Activated naive CD8-positive, alpha-beta T cell treated with anti-CD3 and anti-CD28 coated beads, Interleukin-2, amount 50 U/mL, for 24 hours (primary cell): ENCODE measurements at places on chromosomes 6 and 20.

DNA sequence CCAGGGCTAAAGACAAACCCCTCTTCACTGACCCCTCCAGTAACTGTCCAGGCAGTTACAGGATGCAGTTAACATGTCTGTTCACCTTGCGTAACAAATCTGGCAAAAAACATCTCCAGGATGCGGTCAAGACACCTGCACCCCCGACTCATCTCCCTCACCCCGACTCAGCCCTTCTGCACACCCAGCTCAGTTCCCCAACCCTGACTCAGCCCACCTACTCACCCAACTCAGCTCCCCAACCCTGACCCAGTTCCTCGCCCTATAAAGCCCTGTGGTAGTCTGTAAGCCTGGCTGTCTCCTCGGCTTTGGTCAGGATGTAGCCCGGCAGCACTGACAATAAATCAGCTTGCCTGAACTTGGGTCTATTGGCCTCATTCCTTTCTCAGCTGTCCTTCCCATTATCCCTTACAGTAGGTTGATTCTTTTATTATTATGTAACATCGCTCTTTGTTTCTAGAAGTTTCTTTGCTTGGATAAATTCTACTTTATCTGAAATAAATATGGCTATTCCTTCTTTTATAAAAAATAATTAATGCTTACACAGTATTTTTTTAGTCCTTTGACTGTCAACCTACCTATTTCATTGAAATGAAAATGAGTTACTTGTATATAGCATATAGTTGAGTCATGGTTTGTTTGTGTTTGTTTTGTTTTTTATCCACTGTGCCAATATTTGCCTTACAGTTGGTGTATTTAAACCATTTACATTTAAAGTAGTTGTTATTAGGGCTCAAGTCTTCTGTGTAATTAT, 12.9 kb upstream of the ADTRP start:
- no peak for DNase-seq

DNA sequence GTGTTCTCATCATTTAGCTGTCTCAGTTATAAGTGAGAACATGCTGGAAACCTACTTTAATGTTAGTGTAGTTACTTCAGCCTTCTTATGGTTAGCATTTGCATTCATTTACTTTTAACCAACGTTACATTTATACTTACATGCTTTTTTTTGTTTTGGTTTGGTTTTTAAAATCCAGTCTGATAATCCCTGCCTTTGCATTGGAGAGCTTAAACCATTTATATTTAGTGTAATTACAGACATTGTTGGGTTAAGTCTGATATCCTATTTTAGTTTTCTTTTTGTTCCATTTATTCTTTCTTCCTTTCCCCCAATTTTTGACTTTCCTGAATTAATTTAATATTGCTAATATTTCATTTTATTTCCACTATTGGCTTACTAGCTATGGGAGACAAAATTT, 70.2 kb downstream of the AIG1 start:
- no peak for DNase-seq

DNA sequence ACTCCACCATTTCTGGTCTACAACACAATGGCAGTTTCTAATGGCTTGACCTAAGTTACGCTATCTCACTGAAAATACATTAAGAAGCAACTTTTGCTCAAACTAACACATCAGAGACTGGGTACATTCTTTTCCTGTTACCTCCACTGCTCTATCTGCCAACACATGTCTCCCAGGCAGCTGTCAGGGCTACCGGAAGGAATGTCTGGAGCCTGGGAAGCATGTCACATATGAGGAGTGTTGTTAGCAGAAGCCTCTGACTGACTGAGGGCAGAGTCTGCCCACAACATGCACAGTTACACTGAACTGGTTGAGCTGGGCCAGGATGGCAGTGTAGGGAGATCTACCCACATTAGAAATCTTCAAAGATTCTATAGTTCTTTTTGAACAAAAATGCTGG, 264.5 kb downstream of the KIF16B start:
- no peak for DNase-seq

- no peak for DNase-seq
Measured at GRCh38 chr6:137240168-137240567, 21.0 kb upstream of the IFNGR1 start.

GRCh38 chr6:43709654-43710303, 22.2 kb upstream of the MRPS18A start:
- DNase-seq: no peak

DNA sequence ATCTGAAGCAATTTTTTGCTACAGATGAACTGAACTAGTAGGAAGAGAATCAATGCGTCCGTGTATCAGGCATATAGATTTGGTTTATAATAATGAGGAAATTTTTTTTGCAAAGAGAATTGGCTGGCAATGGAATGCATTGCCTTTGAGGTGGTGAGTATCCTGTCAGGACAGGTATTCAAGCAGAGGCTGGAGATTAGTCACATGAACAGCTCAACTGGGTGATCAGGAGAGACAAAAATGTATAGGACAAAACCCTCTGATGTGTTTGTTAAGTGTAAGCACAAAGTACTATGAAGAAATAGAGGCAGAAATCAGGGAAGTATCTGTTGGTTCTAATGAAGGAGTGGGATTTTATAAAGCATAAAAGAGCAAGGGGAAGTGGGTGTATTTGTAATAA, 80.5 kb downstream of the ISM1 start:
- DNase-seq: no peak

- DNase-seq: peak; percentile 52
Measured at GRCh38 chr6:52839124-52840055, 1.2 kb downstream of the GSTA5 start.

- DNase-seq: no peak
Measured at GRCh38 chr20:58174708-58175280, 53.7 kb downstream of the ANKRD60 start.

DNA sequence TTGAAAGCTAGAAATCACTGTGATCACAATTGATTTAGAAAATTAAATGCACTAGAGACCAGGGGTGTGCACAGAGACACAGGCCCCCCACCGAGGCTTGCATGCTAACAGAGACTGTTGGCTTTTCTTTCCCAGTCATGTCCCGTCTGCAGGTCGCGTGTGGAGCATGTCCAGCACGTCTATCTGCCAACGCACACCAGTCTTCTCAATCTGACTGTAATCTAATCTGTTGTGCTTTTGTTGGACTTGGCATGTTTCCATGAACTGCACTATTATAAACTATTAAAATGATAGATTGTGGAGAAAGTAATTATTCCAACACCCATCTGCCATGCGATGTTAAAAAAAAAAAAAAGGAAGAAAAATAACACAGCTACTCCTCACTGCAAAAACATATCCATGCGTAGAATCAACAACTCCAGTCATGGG, 17.7 kb downstream of the MYLIP start:
- DNase-seq: no peak

DNA sequence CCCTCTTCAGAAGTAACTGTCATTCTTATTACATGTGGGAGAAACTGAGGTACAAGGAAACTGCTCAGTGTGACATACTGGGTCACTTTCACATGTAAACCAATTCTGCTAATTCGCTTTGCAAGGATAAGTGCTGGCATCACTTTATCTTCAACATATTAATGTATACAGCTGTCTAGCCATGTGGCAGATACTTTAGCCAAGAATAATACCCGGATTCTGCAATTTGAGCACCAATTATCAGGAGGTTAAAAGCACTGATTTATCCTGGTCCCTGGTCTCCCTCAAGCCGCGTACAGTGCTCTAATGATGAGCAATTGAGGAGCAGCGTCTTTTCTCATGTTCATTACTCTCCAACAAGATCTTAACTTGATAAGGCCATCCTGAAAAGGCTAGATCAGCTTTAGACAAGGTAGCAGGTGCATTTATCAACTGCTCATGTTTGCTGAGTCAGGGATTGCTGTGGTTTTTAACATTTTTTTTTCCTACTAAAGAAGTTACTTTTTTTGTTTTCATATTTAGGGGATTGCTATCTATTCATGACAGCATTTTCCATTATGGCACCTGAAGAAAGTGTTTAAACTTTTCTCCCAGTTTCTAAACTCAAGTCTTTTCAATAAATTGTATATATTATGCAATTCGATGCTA, 1066.3 kb upstream of the MAP3K7 start:
- no peak for DNase-seq

GRCh38 chr6:156315146-156315545, 462.0 kb upstream of the ARID1B start:
- no peak for DNase-seq

DNA sequence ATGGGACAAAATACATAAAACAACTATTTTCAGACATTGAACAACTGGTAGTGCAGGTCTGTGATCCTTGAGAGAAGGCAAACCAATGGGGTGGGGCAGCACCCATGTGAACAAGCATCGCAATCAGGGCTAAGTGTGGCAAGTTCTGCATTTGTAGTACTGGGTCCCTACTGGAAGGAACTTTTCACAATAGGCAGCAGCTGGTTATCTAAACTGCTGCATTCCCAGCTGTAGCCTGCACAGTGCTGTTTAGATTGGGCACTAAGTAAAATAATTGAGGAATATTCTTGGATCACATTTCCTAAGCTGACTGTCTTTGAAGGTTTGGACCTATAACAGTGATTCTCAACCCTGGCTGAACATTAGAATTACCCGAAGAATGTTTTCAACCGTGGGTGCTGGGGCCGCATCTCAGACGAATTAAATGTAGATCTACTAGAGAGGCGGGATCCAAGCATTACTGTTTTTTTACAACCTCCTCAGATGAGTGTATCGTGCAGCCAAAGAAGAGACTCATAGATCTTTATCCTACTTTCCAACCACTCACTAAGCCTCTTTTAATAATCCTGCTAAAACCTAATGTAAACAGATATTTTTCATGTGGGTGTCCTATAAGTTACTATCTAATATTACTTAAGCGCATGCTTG, 12.4 kb upstream of the MAP3K4 start:
- DNase-seq: no peak

DNA sequence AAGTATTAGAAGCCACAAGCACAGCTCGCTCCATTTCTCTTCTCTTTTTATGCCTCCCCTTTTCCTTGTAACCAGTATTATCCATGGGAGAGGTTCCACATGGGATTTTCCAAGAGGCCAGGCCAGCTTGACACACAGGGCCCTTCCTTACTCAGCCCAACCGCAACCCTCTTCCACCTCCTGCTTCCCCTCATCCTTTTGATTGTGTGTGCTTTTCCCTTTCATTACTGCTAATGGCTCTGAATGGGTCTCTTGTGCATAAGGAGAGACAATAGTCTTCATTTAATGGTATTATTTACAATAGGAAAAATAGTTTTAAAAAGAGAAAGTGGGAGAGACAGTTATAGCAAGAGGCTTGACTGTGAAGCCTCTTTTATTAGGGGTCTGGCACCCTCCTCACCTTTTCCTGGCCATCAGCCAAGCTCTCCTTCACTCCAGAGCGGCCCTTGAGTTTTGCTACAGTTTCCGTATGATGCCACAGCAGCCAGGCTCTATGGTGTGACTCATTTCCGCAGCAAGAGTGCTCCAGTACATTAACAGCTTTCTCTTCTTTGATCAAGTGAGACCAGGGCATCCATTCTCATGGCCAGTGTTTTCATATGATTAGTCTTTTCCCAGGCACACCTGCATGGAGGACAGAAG, 579.5 kb downstream of the TFAP2B start:
- no peak for DNase-seq

- no peak for DNase-seq
Measured at GRCh38 chr20:58111310-58112016, 117.0 kb downstream of the ANKRD60 start.

- no peak for DNase-seq
Measured at GRCh38 chr6:37630281-37630799, 67.3 kb downstream of the MDGA1 start.

DNA sequence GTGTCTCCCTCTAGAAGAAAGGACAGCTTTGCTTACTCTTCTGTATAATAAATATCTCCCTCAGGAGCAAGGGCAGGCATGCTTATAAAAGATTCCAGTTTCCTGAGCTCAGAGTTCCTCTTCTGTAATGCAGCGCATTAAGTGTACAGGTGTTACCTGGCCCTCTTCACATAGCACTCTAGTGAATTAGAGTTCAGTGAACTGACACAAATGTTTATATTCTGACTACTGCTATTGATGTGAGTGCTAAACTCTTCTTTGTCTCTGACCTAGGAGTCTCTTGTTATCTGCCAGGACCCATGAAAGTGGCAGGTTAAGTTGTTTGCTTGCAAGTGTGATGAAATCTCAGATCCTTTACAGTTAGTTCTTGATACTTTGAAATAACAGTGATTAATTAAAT, 33.5 kb downstream of the CYB5R4 start:
- no peak for DNase-seq

DNA sequence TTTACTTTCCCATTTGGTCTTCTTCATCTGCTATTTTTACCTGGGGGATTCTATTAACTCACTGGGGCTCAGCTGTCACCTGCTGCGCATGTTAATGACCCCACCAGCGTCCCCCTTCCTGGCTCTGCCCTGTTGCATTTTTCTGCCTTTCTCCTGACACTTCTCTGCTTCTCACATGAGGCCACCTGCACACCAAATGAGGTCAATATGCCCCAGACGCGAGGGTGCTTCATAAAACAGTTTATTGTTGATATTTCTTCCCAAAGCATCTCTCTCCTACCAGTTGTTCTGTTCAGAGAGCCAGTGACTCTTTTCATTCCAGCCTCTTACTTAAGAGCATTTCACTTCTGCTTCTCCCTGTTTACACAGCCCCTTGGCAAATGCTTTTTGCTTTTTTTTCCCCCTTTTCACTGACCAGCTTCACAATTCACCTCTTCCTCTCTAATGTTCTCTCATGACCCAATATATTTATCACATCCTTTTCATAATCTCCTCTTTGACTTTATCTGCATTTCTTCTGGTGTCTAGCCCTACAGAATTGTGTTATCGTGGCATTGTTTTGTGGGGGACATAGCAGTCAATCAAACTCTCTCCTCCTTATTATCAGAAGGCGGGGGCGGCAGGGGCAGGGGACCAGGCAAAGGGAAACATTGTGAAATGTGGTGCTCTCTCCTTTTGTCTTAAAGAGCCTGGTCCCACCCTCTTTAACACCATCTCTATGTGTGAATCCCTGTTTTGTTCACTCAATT, 545.8 kb upstream of the CITED2 start:
- DNase-seq: no peak

DNA sequence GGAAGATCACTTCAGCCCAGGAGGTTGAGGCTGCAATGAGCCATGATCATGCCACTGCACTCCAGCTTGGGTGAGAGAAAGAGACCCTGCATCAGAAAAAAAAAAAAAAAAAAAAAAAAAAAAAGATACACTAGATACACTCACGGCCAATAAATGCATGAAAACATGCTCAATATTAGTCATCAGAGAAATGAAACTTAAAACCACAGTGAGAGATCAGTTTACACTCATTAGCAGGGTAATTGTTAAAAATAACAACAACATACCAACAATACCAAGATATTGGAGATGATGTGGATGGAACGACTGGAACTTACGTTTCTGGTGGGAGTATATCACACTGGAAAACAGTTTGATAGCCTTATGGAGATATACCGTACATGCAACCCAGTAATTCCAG, 29.9 kb downstream of the HS3ST5 start:
- DNase-seq: no peak
